ENCODE measurements at places on chromosomes 5 and 9.

DNA sequence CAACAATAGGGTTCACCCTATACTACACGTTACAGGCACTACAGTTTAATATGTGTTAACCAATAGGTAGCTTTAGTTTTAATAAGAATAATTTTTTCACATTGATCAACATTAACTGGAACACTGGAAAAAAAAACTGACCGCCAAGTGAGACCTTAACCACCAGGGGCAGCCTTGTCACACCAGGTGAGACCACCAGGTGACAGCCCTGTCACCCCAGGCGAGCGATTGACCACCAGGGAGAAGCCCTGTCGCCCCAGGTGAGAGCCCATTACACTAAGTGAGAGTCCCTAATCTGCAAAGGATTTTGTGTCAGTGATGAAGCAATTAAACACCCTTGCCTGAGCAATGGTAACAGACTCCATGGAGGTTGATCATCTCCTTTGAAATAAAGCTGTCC is 75.4 kb upstream of the SYK start:
- DNase-seq: peak; percentile 33

DNA sequence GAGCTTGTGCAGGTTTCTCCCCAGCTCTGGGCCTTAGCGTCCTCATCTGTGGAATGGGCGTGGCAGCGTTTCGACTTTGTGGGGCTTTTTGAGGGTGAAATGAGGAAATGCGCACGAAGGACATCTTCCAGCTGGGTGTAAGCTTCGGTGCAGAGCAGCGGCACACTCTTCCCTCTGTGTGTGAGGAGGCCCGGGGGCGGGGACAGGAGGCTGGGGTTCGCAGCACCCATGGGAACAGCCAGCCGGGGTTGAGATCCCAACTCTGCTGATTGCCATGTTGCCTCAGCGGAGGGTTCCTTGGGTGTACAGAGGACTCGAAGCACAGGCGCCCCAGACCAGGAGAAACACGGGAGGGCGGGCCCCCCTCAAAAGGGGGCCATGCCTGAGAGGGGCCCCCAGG is 265.6 kb downstream of the NSG2 start:
- DNase-seq: no peak

GRCh38 chr5:179927824-179928223 is 20.1 kb upstream of the TBC1D9B start:
- DNase-seq: no peak

DNA sequence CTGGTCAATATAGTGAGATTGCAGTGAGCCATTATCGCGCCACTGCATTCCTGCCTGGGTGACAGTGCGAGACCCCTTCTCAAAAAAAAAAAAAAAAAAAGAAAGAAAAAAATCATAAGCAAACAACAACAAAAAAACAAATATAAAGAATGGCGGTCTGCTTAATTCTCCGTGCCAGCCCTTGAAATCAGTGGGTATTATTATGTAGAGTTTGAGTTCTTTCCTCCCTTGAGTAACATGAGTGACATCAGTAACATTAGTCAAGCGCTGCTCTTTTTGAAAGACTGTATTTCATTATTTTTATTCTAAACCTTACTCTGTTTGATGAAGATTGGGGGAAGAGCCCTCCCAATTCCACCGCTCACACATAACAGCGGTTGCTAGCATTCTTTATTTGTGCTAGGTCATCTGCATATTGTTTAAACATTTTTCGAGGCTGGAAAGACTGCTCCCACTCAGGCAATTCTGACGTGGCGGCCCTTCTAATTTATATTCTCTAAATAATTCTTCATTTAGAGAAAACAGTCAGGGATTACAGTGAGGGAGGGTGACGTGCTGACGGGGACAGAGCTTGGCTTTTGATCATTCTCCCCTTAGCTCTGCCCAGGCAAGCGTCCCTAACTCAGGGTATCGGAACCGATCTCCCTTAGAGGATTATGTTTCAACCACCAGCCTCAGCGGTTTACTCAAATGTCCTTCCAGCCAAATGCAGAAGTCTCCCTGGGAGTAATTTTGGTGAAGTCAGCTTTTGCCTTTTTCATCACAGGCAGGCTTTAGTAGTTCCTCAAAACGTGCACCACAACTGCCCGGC is 860 bp upstream of the MARCHF6 start:
- no peak for DNase-seq

- DNase-seq: peak; percentile 69
These were observed 507 bp downstream of the CTNND2 start for GRCh38 chr5:11903614-11904264.

GRCh38 chr9:91740701-91741100 is 209.3 kb downstream of the ROR2 start:
- peak; percentile 18 for DNase-seq

GRCh38 chr5:76408104-76408654 is 5.1 kb downstream of the IQGAP2 start:
- no peak for DNase-seq

- DNase-seq: no peak
These were observed 10.8 kb downstream of the NOTCH1 start for GRCh38 chr9:136535070-136535469.

Measured in NCI-H524 (cell line).